ENCODE measurements at places on chromosomes 2 and 18.

GRCh38 chr2:230759481-230760167, 47.0 kb downstream of the CAB39 start:
- no peak for DNase-seq

DNA sequence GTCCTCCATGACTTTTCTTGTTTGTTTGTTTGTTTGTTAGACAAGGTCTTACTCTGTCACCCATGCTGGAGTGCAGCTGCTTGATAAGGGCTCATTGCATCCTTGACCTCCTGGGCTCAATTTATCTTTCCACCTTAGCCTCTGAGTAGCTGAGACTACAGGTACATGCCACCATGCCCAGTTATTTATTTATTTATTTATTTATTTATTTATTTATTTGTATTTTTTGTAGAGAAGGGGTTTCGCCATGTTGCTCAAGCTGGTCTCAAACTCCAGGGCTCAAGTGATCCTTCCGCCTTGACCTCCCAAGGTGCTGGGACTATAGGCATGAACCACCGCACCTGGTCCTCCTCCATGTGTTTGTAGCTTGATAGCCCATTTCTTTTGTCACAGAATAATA, 37.9 kb downstream of the NBEAL1 start:
- no peak for DNase-seq

GRCh38 chr18:35949903-35950627, 22.4 kb upstream of the RMP24 start:
- DNase-seq = peak; percentile 3

DNA sequence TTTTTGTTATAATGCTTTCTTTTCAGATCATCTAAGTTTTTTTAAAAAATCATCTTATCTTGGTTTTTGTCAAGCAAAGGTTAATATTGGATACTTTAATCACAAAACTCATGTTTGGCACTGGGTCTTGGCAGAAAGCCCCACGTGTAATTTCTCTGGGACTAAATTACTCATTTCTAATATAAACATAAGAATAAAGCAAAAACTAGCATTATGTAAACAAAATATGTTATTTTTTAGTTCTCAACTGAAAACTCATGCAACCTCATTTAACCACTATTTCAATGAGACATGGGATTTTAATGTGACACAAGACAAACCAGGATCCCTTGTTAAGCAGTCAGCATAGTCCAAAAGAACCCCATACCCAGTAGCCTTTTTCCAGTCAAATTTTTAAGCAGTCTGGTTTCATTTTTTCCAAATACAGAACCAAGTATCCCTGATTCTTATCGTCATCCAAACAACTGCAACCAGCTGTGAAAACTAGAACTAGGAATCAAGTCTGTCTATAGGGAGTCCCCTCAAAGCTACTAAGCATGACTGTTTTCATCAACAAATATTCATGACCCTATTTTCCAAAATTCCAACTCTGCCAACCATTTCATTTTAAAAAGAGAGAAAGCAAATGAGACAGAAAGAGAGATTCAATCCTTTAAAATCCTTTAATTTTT, 27.1 kb downstream of the PID1 start:
- DNase-seq = no peak

- peak; percentile 14 for DNase-seq
Observed at GRCh38 chr2:3042601-3043585, 334.7 kb downstream of the EIPR1 start.

DNA sequence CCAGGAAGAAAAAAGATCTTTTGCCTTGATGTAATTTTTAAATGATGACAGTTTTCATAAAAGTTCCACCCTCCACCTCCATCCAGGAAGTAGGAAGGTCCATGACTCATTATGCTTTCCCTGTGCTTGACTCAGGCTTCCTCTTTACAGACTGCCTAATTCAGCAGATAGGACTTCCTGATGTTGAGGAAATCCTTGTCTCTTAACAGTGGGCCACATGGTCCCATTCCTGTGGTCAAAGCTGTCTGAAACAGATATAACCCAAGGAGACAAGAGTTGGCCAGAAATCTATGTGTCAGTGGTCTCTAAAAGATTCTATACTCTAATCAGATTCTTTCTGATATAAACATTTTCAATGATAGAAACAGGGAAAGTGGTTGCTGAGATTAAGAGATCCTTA, 119.1 kb downstream of the BAZ2B start:
- DNase-seq = no peak

GRCh38 chr2:39871291-39871761, 92.3 kb upstream of the THUMPD2 start:
- no peak for DNase-seq

GRCh38 chr2:199128476-199129229, 329.1 kb downstream of the SATB2 start:
- DNase-seq = no peak

DNA sequence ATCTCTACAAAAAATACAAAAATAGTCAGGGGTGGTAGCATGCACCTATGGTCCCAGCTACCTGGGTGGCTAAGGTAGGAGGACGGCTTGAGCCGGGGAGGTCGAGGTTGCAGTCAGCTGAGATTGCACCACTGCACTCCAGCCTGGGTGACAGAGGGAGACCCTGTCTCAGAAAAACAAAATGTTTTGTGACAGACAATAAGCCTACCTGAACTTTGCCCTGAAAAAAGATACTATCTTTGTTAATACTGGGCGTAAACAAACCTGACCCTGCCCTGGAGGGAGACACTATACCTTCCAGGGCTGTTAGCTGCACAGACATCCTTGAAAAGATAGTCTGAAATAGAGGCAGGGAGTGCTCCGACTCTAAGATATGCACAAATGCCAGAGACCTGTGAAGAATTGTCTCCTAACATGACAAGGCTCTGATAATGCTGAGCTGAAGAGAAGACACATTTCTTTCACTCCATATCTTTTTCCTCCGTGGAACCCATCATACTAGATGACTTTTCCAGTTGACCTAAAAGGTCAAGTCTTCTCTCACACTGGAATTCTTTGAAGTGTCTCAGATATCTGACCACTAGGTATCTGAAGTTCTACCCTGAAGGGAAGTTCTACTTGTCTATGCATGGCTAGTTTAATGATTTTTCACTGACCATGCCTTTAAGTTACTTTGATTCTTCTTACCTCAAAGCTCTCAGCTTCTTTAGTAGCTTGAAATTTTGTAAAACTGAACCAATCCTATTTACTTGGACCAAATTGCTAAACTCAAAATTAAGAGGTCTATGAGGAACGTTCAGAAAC, 20.9 kb upstream of the HK2 start:
- DNase-seq = no peak

- no peak for DNase-seq
Observed at GRCh38 chr18:48548011-48548771, 9.4 kb downstream of the CTIF start.

DNA sequence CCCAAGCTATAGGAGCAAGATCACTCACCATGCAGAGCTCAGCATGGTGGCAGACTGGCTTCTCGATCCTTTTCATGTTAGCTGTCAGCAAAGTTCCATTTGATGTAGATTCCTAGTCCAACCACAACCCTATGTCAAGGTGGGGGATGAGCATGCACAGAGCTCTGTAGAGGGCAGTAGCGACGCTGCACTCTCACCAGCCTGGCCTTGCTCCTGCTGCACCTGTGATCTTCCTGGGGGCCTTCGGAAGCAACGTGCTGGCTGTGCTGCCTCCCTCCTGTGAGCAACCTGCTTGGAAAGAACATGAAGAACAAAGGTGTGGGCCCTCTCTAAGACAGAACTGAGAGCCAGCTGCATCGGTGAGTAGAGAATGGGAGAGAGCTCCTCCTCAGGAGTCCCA, 479.4 kb upstream of the MYT1L start:
- peak; percentile 12 for DNase-seq

GRCh38 chr2:54864727-54865126, 141.3 kb downstream of the EML6 start:
- no peak for DNase-seq

DNA sequence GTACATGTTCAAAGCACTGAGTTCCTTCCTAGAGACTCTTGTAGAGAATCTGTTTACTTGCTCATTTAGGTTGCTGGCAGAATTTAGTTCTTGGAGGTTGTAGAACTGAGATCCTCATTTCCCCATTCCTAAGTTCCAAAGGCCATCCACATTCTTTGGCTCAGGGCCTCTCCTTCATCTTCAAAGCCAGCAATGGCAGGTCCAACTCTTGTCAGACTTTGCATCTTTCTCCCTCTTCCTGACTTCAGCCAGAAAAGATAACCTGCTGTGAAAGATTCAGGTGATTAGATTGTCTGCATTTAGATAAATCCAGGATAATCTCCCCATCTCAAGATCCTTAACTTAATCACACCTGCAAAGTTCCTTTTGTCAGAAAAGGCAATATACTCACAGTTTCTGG, 51.1 kb downstream of the SOCS6 start:
- no peak for DNase-seq

Data from NCI-H526 (cell line).